Thyroid gland (tissue), 4 donors: ENCODE measurements at places on chromosomes 11 and 22.

DNA sequence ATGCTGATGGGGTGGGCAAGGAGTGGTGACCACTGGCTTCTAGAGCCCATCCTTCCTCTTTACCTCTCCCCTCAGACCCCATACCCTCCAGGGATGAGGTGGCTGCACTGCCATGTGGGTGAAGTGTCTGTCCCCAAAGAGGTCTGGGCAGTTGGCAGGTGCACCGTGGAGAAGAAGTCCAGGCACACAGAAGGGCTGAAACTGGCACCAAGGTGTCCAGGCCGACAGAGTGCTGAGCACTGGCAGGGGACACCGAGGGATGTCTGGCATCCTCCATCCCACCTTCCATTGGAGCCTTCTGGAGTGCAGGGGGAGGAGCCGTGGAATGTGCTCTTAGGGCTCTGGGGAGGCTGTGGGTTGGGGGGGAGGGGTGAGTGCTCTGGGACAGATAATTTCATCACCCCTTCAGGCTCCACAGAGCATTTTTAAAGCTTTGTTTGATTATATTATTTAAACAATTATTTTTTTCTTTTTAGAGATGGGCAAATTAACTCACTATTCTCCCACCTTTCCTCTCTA is 37.9 kb downstream of the PKNOX2 start:
- no peak for DNase-seq

DNA sequence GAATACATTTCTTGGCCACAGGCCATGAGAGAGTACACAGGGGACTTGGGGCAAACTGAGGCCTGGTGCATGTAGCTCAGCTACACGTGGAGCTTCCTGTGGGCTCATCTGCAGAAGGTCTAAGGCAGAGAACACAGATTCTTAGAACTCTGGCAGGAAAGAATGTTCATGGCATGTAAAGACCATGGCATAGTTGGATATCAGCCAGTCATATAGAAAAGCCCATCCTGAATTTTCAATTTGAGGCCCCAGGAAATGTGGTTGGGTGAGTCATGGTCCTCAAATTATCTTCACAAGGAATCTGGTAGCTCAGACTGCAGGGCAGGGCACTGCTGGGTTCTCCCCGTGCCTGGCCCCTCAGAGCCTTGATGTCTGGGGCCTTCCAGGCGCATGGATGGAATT is 13.7 kb upstream of the ST3GAL4 start:
- no peak for DNase-seq

DNA sequence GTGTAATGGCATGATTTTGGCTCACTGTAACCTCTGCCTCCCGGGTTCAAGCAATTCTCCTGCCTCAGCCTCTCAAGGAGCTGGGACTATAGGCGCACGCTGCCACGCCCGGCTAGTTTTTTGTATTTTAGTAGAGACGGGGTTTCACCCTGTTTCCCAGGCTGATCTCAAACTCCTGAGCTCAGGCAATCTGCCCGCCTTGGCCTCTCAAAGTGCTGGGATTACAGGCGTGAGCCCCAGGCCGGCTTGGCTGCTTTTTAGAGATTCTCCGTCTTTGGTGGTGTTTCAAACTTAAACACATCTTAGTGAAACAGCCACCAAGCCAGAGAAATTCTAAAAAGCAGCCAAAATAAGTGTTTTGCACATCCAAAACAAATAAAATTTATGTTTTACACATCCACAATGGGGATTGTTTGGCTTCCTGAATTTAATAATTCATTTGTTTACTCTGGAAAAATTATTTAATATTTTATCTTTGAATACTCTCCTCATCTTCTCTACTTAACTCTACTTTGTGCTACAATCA is 18.4 kb downstream of the BCL2L13 start:
- DNase-seq, result no peak

- DNase-seq, result no peak
Observed at GRCh38 chr11:61027141-61027840, 55.8 kb downstream of the CD6 start.

GRCh38 chr22:39980596-39980995 is 14.2 kb upstream of the FAM83F start:
- no peak for DNase-seq
